ENCODE measurements at places on chromosomes 2 and 18.

- no peak for DNase-seq
Measured at GRCh38 chr2:201130524-201131186, 14.7 kb downstream of the CFLAR start.

DNA sequence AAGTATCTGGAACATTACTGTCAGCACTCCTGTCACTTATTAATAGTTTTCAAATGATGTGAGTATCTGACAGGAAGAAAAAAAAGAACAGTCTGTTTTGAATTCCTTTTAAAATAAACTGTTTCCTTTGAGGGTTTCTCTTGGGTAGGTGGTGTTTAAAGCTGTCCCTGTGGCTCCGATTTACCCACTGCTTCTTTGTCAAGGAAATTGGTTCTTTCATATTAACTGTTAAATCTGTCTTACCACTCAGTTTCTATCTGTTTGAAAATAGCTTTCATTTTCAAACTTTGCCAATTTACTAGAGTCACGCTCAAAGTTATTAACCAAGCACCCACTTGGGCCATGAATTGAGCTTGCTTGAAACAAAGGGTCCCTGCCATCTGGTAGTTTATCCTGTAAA, 614.6 kb upstream of the NXPH2 start:
- no peak for DNase-seq

GRCh38 chr2:143262389-143262788, 133.2 kb downstream of the ARHGAP15 start:
- DNase-seq, result no peak

- DNase-seq, result no peak
Measured at GRCh38 chr2:111967018-111967417, 68.6 kb downstream of the MERTK start.

DNA sequence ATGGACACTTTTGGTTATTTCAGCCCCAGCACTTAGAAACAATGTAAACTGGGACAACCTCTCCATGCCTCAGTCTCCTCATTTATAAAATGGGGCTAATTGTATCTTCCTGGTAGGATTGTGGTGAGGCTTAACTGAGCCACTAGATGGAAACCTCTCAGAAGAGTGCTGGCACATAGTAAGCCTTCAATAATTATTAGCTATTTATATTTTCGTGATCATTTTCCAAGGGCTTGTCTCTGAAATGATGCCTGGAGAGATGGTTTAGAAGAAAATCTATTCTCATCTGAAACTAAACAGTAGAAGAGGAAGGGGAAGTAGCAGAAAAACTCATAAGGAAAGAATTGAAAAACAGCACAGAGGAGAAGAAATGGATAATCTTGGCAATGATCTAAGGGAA, 6.8 kb downstream of the RAX start:
- DNase-seq, result no peak

DNA sequence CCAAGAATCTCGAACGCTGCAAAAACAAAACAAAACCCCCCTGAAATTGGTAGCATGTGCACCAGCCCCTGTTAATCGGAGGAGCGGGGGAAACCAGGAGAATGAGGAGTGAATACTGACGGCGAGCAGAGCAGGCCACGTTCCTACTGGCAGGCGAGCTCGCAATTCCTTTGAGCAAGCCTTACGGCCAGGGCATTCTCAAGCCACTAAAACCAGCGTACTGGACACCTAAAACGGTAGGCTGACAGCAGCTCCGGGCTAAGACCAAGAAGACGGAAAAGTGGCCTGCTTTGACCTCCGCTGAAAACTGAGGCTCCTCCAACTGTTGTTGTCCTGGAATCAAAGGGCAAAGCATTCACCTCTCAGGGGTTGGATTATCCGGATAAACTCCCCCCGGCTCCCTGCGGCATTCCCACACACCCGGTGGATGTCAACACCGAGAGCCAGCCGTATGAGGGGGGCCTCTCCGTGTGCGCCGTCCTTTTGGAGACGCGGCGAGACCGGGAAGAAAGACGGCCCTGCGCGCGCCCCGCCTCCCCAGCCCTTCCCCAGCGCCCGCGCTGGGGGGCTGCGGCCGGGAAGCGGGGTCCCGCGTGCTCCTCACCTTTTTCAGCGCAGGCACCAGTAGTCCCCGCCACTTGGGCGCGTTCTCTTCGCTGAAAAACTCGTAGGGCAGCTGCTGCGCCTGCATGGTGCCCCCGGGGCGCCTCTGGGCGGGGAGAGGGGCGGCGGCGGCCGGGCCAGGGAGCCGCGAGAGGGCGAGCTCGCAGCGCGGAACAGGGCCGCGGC, 925 bp downstream of the SOS1 start:
- DNase-seq, result no peak

DNA sequence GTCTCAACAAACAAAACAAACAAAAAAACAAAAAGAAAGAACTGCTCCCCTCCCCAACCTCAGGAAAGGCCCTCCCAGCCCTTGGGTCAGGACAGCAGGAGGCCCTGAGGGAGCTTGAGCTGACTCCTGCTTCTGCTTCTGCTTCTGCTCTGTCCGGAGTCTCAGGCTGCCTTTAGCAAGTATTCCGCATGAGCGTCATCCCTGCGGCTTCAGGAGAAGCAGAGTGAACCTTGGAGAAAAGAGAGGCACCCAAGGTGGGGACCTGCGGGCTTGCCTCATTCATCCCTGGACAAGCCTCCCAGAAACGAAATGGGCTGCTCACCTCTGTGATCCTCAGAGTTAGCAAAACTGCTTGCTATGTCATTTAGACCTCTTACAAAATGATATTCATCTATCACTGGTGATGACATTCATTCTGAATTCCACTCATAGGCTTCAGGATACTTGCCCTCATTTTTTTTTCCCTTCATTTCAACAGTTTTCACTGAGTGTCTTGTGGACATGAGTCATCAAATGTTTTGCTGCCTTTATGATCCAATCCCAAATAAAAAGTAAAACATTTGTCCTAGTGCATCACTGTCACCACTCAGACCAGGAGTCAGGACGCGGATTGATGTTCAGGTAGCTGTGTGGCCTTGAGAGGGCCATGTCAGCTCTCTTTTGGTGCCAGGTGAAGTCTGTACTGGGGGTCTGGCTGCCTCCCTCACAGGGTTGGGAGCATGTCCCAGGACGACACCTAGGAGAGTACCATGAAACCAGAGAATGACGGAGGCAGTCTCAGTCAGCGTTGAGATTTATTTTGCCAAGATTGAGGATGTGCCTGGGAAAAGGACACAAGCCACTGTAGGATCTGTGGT, 51.7 kb downstream of the IMPA2 start:
- no peak for DNase-seq

GRCh38 chr2:223994562-223995162, 37.4 kb downstream of the MRPL44 start:
- no peak for DNase-seq

DNA sequence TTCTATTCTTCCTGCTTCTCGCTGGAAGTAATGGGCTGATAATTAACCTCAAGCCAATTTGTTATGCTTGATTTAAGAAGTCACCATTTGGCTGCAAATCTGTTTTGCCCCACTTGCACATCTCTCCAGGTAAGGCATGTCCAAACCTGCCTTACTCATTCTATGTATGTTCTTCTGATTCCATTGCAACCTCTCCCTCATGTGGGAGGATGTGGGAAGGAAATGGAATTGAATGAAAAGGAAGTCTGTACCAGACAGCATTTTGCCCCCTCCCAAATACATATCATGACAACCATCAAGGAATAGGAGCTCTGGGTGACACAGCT, 131.7 kb downstream of the NRP2 start:
- DNase-seq, result no peak

- DNase-seq, result no peak
Measured at GRCh38 chr2:240626531-240627300, 1.4 kb downstream of the GPR35 start.

DNA sequence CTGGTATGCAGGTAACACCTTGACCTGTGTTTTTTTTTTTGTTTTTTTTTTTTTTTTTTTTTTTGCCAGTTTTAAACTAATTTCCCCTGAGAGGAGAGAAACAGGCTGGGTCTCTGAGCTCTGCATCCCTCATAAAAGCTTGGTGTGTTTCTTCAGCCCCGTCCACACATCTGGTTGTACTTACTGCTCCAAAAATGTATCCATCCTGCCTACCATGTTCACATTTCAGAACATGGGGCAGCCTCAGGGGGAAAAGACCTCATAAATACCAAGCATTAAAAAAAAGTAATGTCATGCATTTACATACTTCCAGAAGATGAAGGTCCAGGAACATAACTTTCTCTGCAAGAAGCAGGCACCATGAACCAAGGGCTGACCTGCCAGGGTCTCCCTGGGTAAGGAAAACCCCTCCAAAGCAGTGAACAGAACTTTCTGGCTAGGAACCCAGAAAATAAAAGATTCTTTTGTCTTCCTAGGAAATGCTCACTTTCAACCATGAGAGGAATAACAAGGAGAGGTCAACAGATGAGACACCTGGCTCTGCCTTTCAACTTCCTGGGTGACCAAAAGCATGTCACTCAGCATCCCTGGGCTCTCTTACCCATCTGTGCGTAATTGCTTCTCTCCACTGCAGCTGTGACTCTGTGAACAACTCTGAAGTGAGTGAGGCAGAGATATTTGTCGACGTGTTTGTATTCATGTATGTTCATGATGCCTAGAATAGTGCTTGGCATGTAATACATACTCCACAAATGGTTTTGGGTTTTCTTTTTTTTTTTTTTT, 118.6 kb downstream of the MCFD2 start:
- no peak for DNase-seq

GRCh38 chr2:77578354-77578753, 56.2 kb upstream of the LRRTM4 start:
- DNase-seq, result no peak

GRCh38 chr18:54718408-54718773, 109.9 kb upstream of the RAB27B start:
- no peak for DNase-seq

- no peak for DNase-seq
Measured at GRCh38 chr2:101912545-101912944, 79.2 kb upstream of the IL1R2 start.

- no peak for DNase-seq
Measured at GRCh38 chr18:21479721-21480120, 120.8 kb downstream of the ESCO1 start.

DNA sequence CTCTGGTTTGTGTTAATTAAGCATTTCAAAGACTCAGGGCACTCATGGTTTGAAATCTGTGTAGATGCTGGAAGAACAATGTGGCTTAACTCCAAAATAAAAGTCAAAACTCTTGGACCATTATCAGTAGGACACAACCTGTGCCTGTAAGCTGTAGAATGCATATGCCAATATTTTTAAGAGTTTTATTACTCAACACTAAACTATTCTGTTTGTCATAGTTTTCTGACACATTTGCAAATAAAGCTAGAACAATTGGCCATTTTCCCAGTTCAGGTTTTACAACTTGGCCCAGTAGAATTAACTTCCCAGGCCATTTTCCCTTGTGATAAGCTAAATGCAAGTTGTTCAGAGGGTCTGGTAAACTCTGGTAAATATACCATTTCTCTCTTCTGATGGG, 713.1 kb downstream of the CBLN2 start:
- no peak for DNase-seq

GRCh38 chr2:106159866-106160785, 34.0 kb downstream of the UXS1 start:
- DNase-seq, result no peak

DNA sequence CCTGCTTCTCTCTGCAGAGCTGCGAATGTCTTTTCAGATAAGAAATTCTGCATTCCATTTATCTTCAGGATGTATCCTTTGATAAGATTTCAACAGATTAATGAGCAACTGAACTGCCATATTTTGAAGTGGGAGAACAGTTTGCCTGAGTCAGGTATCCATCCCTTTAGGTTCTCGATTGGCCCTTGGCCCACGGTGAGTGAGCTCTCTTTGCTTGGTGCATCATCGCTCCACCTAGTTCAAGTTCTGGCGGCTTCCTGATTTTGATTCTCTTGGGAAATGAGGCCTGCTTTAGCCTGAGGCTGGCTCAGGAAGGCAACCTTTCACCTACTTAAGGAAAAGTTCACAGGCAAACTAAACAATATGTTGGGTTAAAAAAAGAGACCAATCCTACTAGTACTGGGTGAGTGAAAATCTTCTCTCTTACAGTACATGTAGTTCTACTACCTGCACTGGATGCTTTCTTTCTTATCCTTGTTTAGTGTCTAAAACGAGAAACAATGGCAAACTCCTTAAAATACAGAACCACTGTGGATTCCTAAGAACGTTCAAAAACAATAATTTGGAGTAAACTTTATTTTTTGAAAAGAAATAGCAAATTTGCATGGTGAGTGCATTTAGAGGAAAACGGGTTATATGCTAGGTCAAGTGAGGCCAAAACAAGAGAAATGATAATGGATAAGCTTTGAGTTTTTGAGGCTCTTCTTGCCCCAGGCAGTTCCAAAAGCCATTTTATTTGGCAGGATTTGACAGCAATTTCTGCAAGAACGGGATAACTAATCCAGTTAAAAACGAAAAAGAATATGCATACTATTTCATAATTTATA, 837 bp upstream of the ACSL3 start:
- no peak for DNase-seq

GRCh38 chr18:79851950-79852349, 54.2 kb downstream of the KCNG2 start:
- DNase-seq, result no peak

GRCh38 chr2:169573974-169574299, 272 bp upstream of the FASTKD1 start:
- DNase-seq, result no peak

DNA sequence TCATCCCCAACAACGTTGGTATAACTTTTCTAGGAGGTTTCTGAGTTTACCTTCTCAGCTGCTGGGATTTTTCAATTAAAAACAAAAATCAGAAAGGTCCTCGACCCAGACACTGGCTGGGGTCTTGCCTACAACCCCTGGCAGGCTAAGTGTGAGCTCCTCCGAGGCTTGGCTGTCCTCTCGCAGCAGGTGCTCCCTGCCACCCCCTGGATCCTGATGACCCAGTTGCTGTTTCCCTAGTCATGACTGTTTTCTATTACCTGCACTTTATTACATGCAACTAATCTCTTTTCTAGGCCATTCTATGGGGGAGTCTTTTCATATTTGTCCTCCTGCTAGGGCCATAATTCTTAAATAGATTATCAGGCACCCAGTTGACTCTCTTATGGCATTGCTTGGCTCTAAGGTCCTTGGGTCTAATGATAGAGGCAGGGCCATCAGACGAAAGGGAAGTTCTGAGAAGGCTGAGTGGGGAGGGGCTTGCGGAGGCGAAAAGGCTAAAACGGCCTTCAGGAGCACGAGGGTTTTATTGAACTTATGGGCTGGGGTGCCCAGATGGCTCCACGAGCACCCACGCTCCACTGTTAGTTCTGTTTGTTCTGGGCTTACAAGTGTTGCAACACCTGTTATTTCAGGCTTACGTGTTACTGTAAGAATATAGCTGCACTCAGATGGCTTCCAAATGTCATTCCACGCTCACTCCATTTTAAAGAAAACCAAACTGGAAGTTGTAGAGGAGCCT, 166.0 kb downstream of the NCK2 start:
- DNase-seq, result no peak

GRCh38 chr18:22711192-22711685, 221.9 kb upstream of the RBBP8 start:
- DNase-seq, result no peak

DNA sequence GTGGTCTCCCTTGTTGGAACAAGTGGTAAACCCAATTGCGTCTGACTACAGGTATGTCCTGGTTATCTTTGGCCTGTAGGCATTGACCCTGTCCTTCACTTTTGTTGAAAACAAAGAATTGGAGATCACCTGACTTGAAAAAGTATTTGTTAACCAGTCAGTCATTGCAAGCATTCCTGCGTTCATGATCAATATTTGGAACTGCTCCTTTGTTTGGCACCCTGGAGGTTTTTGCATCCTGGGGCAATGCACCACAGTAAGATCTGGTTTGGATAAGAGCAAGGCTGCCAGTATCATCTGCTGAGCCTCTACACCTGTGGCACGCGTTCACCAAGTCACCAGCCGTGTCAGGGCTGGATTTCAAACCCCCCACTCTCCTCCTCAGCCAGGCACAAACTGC, 115.7 kb downstream of the DNAH6 start:
- DNase-seq, result no peak

Measured in NCI-H1417 treated with DMSO at 0.1 percent for 48 hours (cell line).